Activated naive CD8-positive, alpha-beta T cell treated with anti-CD3 and anti-CD28 coated beads for 36 hours (primary cell): ENCODE measurements at places on chromosomes 3 and 15. TPM values are rescaled to one million over a fixed set of nuclear protein-coding genes. Genes with fewer than 3 reads are reported as not detected.

- DNase-seq, result no peak
These were observed 937.2 kb downstream of the FHIT start for GRCh38 chr3:60313951-60314461.

GRCh38 chr3:44501971-44502370 is 24.5 kb upstream of the ZNF445 start:
- DNase-seq, result no peak

DNA sequence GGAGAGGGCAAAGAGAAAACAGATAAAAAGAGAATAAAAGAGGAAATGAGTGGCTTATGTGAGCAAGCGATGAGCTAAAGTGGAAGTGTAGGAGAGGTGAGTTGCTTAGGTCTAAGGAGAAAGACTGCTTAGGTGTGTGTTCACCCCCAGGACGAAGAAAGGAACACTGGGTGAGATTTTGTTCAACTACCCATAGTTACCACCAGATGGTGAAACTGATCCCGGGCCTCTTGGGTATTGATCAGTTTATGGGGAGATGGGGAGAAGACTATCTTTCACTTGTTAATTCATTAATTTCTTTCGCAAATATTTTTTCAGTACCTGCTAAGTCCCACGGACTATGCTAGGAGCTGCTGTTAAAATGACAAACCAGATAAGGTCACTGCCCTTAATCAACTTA is 33.9 kb downstream of the GAP43 start:
- DNase-seq, result no peak

Gene MOBP
- not detected for total RNA-seq

Gene CHD2
- total RNA-seq, result 92.8 TPM

Gene TMEM158
- 0.20 TPM for total RNA-seq

Gene HES1
- not detected for total RNA-seq

Gene REC114
- total RNA-seq, result not detected
